CD8-positive, alpha-beta T cell (primary cell): ENCODE measurements at places on chromosomes 5 and 9. TPM values are rescaled to one million over a fixed set of nuclear protein-coding genes. Genes with fewer than 3 reads are reported as not detected.

Gene IFNK
- not detected for total RNA-seq

Gene ZFP2
- total RNA-seq: 0.36 TPM

Gene ARL14EPL
- total RNA-seq: 1.0 TPM

Gene GALNT12
- total RNA-seq: 7.9 TPM

Gene STKLD1
- 1.8 TPM for total RNA-seq

Gene MAMDC2
- not detected for total RNA-seq

Gene FBXL7
- not detected for total RNA-seq

Gene SLC23A1
- total RNA-seq: not detected

Gene WDR5
- total RNA-seq: 16.6 TPM

Gene BICD2
- total RNA-seq: 15.6 TPM

Gene MYO10
- total RNA-seq: not detected

Gene ADAMTS19
- not detected for total RNA-seq

Gene BTNL3
- total RNA-seq: not detected

Gene HSPA4
- total RNA-seq: 29.7 TPM

Gene NDOR1
- 18.6 TPM for total RNA-seq

Gene WNT8A
- not detected for total RNA-seq

Gene SPATA31D1
- total RNA-seq: not detected

Gene CCDC152
- 2.9 TPM for total RNA-seq

Gene GPR150
- 0.35 TPM for total RNA-seq

Gene CARTPT
- not detected for total RNA-seq

Gene RRAGA
- total RNA-seq: 38.0 TPM
